Left cardiac atrium (tissue), 4 donors: ENCODE measurements at places on chromosomes 5 and 9. TPM values are rescaled to one million over a fixed set of nuclear protein-coding genes. Genes with fewer than 3 reads are reported as not detected.

GRCh38 chr9:22157276-22157675 lies 148.2 kb upstream of the CDKN2B start:
- DNase-seq: no peak

- DNase-seq: no peak
These were observed 99.1 kb downstream of the ZNF608 start for GRCh38 chr5:124647352-124647751.

DNA sequence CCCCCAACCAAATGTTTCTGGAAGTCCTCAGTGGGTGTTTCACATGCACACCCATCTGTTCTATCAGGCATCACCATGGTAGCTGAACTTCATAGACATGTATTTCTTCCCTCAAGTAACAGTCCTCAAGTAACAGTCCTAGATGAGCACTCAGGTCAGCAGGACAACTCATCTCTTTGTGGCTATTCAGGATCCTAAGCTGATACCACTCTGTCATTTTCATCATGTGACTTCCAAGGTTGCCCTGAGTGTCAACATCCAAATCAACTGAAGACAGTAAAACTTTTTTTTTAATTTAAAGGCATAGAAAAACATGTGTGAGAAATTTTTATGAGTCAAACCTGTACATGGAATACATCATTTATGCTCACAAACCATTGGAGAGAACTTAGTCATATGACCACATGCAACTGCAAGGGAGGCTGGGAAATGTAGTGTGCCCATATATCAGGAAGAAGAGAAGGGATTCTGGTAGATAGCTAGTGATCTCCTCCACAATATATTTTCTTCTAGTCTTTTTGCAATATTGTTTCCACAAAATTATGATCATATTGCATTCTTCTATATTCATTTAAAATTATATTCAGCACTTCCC lies 64.2 kb upstream of the FST start:
- DNase-seq: no peak

- DNase-seq: peak; percentile 71
These were observed 314.2 kb downstream of the CDK5RAP2 start for GRCh38 chr9:120265791-120266190.

DNA sequence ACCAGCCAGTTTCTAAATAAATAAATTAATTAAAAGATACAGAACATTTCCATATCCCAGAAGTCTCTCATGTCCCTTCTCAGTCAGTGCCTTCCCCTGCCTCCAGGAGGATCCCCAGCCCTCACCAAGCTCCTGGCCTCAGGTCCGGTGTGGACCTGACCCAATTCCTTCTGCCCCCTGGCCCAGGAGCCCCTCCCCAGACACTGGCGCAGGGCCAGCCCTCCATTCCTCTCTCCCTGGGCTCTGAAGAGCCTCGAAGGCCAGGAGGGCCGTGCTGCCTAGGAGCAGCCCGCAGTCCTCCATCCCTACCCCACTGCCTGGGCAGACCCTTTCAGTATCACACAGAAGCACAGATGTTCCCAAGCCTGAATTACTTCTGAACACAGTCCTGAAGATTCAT lies 61.8 kb upstream of the BARHL1 start:
- no peak for DNase-seq

DNA sequence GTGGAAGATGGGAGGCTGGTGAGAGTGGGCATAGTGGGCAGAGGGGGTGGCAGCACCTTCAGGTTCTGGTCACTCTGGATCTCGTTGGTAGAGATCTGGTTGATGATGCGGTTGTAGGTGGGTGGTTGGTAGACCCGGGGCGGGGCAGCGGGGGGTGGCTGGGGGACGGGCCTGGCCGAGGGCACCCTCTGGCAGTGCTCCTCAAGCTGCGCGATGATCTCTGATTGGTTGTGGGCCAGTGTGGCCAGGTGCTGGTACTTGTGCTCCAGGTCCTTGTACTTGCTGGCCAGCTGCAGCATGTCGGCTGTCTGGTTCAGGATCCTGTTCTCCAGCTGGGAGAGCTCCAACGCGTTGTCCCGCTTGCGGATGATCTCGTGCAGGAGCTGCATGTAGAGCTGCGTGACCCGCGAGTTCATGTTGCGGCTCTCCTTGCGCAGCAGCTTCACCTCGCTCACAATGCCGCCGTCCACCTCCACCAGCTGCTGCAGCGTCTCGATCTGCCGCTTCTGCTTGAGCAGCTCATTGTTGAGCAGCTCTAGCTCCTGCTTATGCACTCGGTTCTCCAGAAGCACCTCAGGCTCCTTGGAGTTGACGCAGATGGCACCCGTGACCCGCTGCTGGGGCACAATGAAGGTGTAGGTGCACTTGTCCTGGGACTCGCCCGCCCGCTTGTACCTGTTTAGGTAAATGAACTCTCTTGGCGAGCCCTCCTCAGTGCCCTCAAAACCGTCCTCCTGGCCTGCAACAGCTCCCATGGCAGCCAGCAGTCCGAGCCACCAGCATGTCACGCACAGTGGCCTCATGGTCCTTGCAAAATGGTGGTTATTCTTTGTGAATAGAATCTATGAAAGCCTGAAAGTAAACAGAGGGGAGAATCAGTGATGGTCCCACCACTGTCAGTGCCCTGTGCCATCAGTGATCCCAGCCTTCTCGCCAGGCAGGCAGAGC lies 14.2 kb downstream of the ANGPTL2 start:
- DNase-seq: no peak

- no peak for DNase-seq
These were observed 157.8 kb upstream of the RASEF start for GRCh38 chr9:83220730-83221129.

The CCDC183 gene
- total RNA-seq: 1.1 TPM

The PCDHB10 gene
- total RNA-seq: 1.5 TPM

The ABLIM3 gene
- 106 TPM for total RNA-seq

The OR2K2 gene
- not detected for total RNA-seq
